ENCODE measurements at places on chromosomes 2 and 18.

GRCh38 chr2:224545884-224546644 lies 39.1 kb downstream of the CUL3 start:
- DNase-seq, result no peak

- peak; percentile 19 for DNase-seq
These were observed 28.8 kb upstream of the DDX18 start for GRCh38 chr2:117785740-117786139.

- DNase-seq, result no peak
These were observed 5.9 kb downstream of the GEN1 start for GRCh38 chr2:17759805-17760204.

DNA sequence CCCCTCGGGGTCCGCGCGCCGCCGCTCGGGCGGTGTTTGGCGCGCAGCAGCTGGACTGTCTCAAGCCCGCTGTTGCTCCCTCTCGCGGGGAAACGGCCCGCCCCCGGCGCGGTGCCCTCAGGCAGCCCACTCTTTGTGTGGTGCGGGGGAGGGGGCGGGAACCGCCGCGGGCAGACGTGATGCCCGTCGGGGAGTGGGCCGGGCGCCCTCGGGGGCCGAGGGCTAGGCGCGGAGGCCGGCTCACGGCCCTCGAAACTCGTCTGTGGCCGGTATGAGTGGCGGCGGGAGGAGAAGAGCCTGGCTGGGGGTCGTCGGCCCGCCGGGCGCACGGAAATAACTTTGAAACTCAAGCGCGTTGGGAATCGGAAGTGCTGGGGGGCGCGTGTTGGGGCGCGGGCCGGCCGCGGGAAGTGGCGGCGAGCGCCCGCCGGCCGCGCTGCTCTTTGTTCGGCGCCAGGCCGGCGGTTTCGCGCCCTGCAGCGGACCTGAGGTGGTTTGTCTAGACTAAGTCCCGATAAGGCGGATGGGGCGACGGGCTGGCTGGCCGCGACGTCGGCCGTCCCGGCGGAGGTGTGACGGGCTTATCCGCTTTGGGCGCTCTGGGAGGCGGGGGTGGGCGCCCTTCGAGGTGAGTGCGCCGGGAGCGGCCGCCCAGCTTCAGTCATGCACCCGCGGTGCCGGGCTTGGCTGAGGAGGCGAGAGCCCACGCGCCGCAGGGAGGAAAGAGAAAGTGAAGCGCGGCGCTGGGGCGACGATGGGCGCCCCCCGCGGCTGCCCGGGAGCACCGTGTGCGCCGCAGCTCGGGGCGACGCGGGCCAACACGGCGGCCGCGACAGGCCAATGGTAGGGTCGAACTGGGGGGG lies 679 bp downstream of the PTMA start:
- peak; percentile 28 for DNase-seq

DNA sequence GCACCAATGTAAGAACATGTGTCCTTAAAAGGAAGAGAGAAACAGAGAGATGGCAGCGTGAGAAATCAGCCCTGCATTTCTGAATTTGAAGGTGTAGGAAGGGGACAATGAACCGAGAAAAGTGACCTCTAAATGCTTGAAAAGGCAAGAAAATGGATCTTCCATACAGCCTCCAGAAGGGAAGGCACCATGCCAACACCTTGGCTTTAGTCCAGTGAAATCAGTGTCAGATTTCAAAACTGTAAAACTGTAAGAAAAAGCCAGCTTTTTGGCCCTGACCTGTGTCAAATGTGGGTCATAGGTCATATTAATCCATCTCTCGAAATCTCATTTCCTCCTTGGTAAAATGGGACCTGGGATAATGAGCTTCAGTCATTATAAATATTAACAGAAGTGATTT lies 762.3 kb downstream of the DCDC2C start:
- no peak for DNase-seq

DNA sequence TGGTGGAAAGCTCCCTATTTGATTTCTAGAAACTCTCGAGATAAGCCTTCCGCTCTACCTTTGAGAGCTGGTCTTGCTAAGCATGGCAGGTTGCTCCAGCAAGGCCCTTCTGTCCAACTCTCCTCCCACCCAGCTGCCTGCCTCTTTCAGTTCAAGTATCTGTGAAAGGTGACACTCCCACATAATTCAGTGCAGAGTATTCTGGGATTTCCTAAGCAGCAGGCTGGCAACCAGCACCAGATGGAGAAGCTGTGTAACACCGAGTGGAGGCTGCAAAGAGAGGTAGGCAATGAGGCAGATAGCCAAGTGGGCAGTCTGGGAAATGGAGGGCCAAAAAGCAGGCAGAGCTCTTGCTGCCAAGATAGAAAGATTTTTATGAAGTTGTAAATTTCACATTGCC lies 88.4 kb upstream of the CAVIN2 start:
- no peak for DNase-seq

DNA sequence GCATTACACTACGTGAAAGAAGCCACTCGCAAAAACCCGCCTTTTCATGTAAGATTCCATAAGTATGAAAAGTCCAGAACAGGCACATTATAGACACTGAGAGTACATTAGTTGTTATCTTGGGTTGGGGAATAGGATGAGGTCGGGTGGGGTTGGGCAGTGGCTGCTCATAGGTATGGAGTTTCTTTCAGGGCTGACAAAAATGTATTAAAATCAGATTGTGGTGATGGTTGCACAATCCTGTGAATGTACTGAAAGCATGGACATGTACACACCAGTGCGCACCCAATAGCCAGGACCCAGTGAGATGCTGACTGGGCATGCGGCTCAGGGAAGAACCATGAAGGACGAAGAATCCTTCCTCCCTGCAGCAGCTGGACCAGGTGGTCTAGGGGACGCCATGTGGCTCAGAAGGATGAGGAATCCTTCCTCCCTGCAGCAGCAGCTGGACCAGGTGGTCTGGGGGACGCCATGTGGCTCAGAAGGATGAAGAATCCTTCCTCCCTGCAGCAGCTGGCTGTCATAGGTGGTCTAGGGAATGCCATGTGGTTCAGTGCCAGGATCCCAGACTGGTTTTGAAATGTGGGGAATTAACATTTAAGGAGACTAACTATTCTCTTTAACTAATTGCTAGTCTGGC lies 50.1 kb downstream of the MBP start:
- no peak for DNase-seq

- no peak for DNase-seq
These were observed 109.5 kb downstream of the GRB14 start for GRCh38 chr2:164511738-164512137.

DNA sequence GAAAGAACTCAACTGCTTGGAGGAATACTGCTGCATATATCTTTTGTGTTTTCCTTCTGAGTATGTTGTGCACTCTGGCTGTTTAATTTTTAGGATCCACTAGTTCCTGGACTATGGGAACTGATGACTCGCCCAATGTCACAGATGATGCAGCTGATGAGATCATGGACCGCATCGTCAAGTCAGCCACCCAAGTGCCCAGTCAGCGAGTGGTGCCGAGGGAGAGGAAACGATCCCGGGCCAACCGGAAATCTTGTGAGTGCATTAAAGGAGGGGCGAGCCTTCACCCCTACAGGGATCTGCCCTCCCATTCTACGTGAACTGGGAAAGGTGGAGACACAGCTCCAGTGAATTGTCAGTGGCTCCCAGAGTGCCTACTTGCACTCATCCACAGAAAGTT lies 59.6 kb downstream of the TPGS2 start:
- DNase-seq, result no peak

DNA sequence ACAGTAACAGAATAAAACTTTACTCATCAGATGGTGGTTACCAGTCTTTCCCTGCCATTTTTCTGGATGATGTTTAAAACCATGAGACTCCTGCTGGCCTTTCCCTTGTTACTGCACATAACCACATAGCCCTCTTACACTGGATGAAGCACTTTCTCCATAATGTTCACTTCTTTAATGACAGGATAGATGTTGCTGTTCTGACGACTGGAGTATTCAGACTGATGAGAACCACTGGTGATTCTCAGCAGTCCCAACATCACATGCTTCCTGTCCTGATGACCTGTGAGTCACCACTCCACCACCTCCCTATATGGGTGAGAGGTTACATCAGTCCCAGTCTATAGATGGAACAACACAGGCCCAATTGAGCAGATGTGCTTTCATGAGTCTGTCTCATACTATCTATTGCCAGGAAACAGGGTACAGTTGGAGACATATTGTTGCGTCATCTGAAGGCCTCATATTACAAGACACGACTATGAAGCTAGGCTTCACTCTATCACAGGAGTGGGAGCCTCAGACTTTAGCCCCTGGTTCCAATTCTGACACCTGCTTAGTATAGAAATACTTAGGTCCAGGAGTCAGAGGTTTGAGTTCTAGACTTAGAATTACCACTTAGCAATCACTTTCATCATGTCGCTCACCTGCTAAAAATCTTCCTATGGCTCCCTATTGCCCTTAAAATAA lies 145.7 kb upstream of the KLF7 start:
- no peak for DNase-seq

GRCh38 chr2:54457323-54458023 lies 1.3 kb downstream of the SPTBN1 start:
- DNase-seq, result no peak

- DNase-seq, result no peak
These were observed 7.8 kb upstream of the GIGYF2 start for GRCh38 chr2:232689152-232689910.

- no peak for DNase-seq
These were observed 18.7 kb downstream of the C2orf74 start for GRCh38 chr2:61180686-61181085.

- no peak for DNase-seq
These were observed 1.1 kb downstream of the HNRNPLL start for GRCh38 chr2:38601463-38602135.

DNA sequence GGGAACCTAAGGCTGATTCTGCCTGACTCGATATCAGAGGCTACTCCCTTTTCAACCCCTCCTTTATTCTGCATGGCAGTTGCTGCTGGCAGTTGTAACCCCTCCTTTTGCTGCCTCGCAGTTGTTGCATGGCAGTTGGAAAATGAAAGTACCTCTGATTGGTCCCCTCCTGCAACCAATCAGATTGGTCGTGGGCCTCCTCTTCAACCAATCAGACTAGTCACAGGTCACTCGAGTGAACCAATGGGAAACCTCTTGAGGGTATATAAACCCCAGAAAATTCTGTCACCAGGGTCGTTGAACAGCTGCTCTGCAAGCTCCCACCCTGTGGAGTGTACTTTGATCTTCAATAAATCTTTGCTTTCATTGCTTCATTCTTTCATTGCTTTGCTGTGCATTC lies 294.3 kb upstream of the SLC8A1 start:
- no peak for DNase-seq

DNA sequence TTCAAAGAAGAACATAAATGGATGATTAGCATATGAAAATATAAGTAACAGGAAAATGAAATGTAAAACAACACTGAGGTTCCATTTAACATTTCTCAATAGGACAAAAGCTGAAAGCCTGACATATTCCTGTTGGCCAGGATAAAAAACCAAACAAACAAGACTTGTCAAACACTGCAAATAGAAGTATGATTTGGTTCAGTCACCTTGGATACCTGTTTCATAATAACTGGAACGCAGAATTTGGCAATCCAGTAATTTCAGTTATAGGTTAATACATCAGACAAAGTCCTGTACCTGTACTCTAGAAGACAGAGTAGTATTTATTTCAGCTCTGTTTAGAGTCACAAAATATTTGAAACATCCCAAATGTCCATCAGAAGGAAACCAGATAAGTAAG lies 16.5 kb upstream of the EVA1A start:
- no peak for DNase-seq

GRCh38 chr18:49569724-49570123 lies 7.9 kb downstream of the LIPG start:
- DNase-seq, result no peak

DNA sequence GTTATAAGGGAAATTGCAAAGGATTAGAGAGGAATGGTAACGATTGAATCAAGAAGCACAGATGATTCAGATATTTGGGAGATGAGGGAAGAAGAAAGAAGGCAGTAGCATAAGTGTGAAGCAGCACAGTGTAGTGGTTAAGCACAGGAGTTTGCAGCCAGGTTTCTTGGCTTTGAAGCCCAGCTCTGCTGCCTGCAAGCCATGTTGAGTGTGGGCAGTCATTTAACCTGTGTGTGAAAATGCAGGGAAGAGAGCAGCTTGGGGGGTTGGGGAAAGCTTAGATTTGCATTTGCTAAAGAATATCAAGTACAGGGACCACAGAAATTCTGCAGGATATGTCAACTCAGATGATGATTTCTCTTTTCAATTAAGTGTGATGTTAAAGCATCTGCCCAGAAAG lies 21.5 kb upstream of the RBMS1 start:
- no peak for DNase-seq

DNA sequence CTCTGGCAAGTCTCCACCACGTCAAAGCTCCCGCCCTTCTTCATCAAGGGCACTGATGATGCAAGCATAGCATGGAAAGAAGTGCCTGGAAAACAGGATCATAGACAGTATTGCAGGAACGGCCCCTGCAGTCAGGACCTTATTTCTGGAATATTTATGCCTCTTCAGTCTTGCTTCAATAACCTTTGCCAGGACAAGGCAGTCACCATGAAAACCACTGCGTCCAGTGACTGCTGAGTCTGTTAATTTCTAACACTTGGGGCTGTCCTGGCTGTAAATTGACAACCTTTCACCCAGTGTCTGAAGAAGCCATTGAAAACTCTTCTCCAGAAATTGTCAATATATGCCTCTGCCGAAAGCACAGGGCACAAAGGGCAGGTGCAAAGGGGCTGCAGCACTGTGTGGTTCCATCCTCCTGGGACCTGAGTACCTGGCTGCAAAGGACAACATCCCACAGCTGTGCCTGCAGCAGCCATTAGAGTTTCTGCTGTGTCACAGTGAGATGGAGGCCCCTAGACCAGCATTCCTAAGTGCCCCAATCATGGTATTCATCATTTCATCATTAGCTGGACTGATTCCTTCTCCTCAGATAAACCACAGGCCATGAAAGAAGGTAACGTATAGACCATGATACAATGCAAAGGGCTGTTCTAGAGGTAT lies 819.6 kb downstream of the RNF144A start:
- no peak for DNase-seq

DNA sequence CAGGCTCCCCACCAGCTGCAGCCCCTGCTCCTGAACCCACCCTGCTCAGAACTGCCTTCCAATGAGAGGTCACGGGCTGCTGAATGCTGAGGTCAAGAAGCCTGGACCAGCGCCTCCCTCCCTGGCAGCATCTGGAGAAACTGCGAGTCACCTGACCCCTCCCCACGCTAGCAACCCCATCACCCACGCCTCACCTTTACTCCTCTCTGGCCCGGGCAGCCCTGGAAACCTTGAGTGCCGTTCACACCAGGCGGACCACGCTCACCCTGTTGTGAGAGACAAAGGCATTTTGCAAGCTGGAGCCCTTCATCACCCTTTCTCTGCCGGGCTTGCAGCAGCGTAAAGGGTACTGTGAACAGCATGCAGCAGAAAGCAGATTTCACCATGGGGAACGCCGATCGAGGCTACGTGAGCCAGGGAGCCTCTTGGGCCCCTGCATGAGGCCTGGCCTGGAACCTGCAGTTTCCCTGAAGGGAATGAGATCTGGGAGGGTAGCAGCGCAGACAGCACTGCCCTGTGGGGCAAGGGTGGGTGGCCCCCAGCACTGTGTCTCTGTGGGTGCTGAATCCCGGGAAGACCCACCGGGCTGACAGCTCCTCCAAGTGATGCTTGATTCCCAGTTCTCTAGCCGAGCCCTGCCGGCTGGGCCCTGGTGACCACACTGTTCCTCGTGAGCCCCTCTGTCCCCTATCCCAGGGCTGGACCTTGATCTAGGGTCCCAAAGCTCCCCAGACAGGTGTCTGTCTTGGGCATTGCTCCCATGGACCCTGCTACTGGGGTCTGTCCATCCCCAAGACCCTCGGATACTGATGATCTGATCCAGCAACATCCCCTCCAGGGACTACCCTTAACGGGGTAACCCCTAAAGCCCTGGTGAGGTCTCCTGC lies 53.8 kb downstream of the COL6A3 start:
- DNase-seq, result no peak

All from effector CD4-positive, alpha-beta T cell (primary cell).